A549 treated with RU486 at 1 μM for 4 hours (cell line): ENCODE measurements at places on chromosomes 3 and 15. TPM values are rescaled to one million over a fixed set of nuclear protein-coding genes. Genes with fewer than 3 reads are reported as not detected.

The CACNA2D3 gene
- 0.03 to 0.05 TPM in 2 of 5 replicates, not detected in the others for total RNA-seq

The ISLR2 gene
- 0.15 to 0.29 TPM (median 0.20 TPM) in 4 of 5 replicates, not detected in the other for total RNA-seq

The SHF gene
- total RNA-seq = 0.29 to 0.74 TPM (median 0.69 TPM) in 5 replicates

The ZPLD1 gene
- 0.08 TPM in 1 of 5 replicates, not detected in the others for total RNA-seq

The MME gene
- not detected in 5 replicates for total RNA-seq

The YEATS2 gene
- 9.3 to 12.7 TPM (median 11.8 TPM) in 5 replicates for total RNA-seq

The THRB gene
- 0.78 to 1.8 TPM (median 1.4 TPM) in 5 replicates for total RNA-seq

The GCNT3 gene
- 150 to 195 TPM (median 158 TPM) in 5 replicates for total RNA-seq

The PTH1R gene
- total RNA-seq = 0.07 to 0.67 TPM (median 0.47 TPM) in 5 replicates

The ITIH1 gene
- not detected in 5 replicates for total RNA-seq

The CD96 gene
- total RNA-seq = not detected in 5 replicates

The FAM3D gene
- total RNA-seq = not detected in 5 replicates

The CPLX3 gene
- not detected in 5 replicates for total RNA-seq

The PLSCR4 gene
- total RNA-seq = 3.9 to 7.0 TPM (median 4.6 TPM) in 5 replicates

The AP4E1 gene
- total RNA-seq = 4.9 to 10.2 TPM (median 9.0 TPM) in 5 replicates

The PLSCR5 gene
- not detected in 5 replicates for total RNA-seq

The KLHL25 gene
- 5.3 to 8.4 TPM (median 7.3 TPM) in 5 replicates for total RNA-seq

The SV2B gene
- total RNA-seq = 0.02 to 0.10 TPM (median 0.04 TPM) in 3 of 5 replicates, not detected in the others

The LTF gene
- total RNA-seq = not detected in 5 replicates

The CD276 gene
- total RNA-seq = 66.9 to 93.5 TPM (median 80.5 TPM) in 5 replicates

The LRRN1 gene
- total RNA-seq = not detected in 5 replicates

The ITPKA gene
- 1.6 to 2.5 TPM (median 2.0 TPM) in 5 replicates for total RNA-seq

The TGM5 gene
- total RNA-seq = not detected in 5 replicates

The CILP gene
- total RNA-seq = 0.04 to 0.09 TPM (median 0.05 TPM) in 5 replicates

The AADAC gene
- total RNA-seq = 13.0 to 20.7 TPM (median 16.7 TPM) in 5 replicates

The SKOR1 gene
- total RNA-seq = 0.02 to 0.03 TPM in 2 of 5 replicates, not detected in the others

The CD86 gene
- not detected in 5 replicates for total RNA-seq

The UBA3 gene
- total RNA-seq = 19.5 to 33.2 TPM (median 25.2 TPM) in 5 replicates

The FBXO40 gene
- not detected in 5 replicates for total RNA-seq

The MAGEL2 gene
- total RNA-seq = not detected in 5 replicates
